Nephron progenitor cell (in vitro differentiated cells): ENCODE measurements at places on chromosomes 13 and 19.

GRCh38 chr19:48870048-48870447 is 1.6 kb upstream of the PLEKHA4 start:
- no peak for DNase-seq

DNA sequence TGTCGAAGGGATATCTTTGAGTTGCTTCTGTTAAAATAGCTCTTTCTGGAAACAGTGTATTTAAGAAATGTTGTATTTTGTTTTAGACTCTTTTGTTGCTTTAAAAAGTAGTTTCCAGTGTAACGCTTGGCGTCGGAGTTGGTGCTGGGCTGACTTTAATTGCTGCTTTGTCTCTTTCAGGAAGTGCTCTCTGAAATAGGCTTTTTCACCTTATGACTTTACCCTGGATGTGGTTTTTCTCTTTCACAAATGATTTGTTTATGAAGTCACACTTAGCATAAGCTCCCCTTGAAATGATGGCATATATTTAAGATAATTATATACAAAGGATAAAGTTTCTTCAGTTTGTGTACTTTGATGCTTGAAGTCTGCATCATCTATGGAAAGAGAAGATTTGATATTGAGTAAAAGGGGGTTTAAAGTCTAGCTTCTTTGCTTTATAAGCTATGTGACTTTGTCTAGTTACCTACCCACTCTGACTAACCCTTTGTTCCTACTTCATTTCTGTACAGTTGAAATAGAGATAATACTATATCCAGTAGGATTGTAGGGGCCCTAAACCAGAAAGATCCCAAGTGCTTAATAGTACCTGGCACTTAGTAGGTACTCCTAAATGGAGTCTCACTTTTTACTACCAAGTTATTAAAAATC is at the start of gene GPR18:
Gene GPR18, minus strand, starts transcription at position 170 of the 651 bp plus-strand sequence. CDS start 2,507 bp downstream, outside the sequence.
- DNase-seq: no peak

DNA sequence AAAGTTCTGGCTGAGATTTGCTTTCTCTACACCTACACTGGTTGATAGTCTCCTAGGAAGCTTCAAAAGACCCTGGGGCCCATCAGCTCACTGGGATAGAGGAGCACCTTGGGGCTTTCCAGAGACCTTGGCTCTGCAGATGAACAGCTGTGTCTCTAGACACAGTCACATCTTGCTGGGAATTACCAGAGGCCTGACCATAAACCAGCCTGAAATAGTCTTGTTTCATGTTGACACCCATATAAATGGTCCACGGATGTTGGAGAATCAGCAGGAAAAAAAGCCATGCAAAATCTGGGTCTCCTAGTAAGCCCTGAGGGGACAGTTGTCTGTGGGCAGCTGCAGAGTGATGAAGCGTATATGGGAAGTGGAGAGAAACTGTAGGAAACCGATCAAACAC is 207.6 kb downstream of the DNAJC15 start:
- DNase-seq: no peak

DNA sequence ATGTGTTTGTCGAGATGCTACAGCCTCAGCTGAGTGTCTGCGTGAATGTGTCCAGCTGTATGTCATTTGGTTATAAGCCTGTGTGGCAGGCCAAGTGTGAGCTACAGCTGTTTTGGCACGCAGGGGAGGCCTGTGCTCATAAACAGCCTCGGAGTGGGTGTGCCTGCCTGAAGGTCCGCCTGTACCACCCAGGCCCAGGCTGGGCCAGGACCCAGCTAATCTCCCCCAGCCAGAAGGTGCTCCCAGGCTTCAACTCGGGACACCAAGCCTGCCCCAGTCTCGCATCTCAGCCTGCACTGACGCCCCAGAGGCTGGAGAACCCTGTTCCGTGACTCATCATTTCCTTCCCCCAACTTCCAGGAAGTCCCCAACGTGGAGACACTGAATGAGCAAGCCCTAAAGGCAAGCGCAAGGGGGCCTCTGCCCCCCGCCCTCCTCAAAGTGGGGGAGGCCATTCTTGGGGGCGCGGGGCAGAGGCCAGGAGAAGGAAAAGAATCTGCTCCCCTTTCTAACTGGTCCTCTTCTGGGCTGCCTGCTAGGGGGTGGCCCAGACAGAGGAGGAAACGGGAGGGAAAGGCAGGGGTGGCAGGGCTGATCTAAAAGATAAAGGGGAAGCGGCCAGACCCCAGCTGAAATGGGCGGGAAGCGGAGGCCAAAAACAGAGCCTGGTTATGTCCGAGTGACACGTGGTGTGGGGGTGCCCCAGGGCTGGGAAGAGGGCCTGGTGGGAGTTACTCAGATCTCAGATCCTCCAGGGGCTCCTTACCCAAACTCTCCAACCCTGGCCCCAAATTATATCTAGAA is 2.0 kb downstream of the SLC1A5 start:
- DNase-seq: peak; percentile 41

- DNase-seq: no peak
Measured at GRCh38 chr19:42466521-42467182, 23.9 kb upstream of the CXCL17 start.

GRCh38 chr19:49772850-49773432 is 6.1 kb downstream of the AP2A1 start:
- no peak for DNase-seq

- DNase-seq: peak; percentile 46
Measured at GRCh38 chr19:52734331-52734892, 432 bp downstream of the ZNF611 start.

DNA sequence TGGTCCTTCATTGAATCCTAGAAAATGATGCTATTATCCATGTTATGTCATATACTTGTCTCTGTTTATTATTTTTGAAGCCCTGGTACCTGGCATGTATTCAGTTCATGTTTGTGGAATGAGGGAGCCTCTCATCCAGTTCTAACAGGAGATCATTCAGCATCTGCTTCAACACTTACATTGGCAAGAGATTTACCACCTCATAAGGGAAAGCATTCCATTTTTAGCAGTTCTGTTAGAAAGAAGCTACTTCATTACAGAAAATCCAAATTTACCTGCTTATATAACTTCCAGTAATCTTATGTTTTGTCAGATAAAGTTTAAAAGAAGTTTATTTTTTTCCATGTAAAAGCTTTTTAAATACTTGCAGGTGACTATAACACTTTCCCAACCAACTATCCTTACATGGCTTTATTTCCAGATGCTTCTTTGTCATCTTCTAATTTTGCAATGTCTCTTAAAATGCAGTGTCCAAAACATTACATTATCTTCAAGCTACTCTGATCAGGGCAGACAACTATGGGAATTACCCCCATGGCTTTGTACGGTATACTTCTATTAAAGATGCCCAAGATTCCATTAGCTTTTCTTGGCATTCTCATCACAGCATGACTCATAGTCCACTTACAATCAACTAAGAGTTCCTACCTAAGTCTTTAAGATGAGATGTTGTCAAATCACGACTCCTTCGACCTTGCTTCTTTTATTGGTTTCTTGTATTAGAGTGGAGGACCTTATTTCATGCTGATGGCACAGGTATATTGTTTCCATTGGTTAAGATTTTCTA is 262.1 kb downstream of the PCDH9 start:
- no peak for DNase-seq

- no peak for DNase-seq
Measured at GRCh38 chr13:47303626-47304025, 406.8 kb upstream of the HTR2A start.

DNA sequence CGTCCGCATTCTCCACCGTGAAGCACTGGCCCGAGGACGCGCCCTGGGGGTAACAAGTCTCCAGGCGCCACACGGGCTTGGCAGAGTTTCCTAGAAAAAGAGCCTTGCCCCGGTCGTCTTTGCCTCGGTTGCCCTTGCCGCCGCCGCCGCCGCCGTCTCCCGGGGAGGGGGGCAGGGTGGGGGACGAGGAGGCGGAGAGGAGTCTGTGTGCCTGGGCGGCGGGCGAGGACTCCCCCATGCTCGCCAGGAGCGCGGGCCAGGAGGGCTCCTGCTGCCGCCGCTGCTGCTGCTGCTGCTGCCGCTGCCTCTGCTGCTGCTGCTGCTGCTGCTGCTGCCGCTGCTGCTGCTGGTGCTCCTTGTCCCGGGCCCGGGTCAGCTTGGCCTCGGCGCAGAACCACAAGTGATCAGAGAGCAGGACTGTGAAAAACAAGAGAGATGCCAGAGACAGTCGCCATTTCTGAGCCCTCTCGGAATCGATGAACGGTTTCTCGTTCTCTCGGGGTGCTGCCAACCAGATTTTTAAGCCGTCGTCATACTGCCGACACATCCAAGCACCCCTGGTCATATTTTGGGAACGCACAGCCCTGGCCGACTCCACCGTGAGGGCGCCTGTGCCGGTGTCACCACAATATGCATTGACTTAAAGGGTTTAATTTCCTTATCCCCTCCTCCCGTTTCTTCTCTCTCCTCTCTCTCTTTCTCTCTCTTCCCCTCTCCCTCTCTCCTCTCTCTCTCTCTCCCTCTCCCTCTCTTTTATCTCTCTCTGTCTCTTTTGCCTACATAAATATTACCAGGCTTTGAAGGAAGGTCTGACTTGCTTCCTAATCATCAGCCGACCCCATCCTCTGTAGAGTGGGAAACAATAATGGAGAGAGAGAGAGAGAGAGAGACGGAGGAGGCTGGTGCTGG is 349.1 kb downstream of the LIG4 start:
- DNase-seq: peak; percentile 60

DNA sequence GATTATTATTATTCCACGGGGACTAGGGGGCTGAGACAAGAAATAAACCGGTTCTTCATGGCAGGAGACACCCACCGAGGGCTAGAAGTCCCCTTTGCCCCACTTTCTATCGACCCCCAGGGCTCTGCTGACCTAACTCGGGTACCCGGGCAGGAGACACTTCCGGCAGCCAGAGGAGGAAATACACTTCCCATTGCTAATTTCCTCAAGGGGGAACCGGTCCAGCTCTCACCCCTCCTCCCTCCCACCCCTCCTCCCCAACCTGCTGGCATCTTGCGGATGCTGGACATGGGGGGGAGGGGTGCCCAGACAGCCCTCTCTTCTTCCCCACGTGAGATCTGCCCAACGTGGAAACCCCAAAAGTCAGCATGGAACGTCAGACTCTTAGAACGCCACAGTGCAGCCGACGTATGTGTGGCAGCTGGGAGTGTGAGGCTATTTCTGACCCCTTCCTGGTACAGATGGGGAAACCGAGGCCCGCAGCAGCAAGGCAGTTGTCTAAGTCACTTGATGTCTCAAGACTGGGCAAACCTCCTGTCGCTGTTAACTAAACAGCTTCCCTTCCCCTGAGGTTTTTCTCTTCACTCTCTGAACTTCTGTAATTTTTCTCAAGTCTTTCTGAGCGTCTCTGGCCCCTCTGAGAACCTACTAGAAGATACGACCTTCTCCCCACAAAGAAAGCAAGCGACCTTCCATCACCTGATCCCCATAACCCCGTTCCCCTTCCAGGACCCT is 3.6 kb downstream of the GPR4 start:
- DNase-seq: no peak

- DNase-seq: no peak
Measured at GRCh38 chr19:31303262-31303815, 45.9 kb downstream of the TSHZ3 start.

GRCh38 chr19:21158523-21159135 is 16.8 kb downstream of the ZNF431 start:
- no peak for DNase-seq

DNA sequence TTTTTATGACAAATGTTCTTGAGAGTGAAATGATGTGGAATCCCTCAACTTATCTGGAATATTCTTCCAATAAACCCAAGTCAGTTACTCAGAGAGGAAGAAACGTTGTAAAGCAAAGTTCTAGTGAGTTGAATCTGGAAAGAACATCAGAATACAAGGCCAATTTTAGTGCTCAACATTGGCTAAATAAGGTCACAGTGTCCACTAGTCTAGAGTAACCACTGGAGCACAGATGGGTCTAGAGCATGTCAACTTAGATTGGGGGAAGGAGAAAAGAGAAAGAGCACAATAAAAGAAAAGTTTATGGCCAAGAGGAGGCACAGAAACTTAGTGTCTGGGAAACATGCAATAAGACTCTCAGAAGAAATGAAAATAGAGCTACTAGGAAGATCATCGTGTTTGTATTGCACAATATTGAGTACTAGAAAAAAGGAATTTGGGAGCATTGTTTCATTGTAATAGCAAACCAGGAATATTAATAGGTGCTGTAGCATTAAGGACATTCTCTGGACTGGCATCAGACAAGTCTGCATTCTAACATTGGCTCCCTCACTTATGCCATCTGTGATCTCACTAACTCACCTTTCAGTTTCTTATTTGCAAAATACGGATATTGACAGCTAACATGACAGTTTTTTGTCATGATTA is 1318.5 kb downstream of the PCDH9 start:
- no peak for DNase-seq

GRCh38 chr19:13932911-13933393 is 5.3 kb downstream of the PODNL1 start:
- no peak for DNase-seq

DNA sequence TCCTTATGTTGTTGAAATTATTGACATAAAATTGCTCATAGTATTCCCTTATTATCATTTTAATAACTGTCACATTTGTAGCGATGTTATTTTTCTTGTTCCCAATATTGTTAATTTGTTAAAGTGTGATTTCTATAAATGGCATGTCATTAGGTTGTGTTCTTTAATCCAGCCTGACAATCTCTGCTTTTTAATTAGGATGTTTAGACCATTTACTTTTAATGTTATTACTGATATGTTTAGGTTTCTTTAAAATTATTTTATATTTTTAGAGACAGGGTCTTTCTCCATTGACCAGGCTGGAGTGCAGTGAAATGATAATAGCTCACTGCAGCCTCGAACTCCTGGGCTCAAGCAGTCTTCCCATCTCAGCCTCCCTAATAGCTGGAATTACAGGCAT is 408.5 kb downstream of the DLEU7 start:
- no peak for DNase-seq

DNA sequence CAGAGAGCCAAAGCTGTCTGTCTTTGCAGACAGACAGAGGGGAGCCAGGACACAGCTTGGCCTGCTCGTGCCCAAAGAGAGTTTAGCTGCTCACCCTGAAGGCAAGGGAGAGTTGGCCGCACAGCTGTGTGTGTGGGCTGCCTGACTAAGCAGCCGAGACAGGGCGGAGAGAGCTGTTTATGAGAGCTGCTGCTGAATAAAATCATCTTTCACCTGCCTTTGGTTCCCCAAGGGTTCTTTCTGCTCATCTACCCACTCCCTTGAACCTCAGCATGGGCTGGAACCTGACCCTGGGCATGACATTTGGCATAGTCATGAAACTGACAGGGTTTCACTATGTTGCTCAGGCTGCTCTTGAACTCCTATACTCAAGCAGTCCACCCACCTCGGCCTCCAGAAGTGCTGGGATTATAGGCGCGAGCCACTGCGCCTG is 98.2 kb downstream of the RBM26 start:
- DNase-seq: no peak

DNA sequence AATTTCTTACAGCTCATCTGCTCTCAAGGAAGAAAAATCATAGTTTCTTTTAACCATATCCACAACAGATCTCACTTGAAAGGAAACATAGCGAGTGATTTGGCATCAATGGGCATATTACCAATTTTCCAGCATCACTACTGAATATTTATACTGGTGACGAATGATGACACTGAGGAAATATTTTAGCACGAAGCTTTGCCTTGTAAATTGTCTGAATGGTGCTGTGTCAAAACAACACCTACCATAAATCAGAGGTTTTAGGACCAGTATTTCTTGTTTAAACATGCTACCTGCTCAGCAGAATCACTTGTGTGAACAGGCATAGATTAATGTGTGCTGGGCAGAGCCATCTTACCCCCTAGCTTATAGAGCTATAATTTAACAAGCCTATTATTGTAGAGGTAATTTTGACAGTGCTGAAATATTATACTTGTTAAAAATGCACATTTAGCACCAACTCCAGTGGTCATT is 146.8 kb downstream of the ABCC4 start:
- no peak for DNase-seq

GRCh38 chr19:6014551-6015135 is 36.7 kb upstream of the RANBP3 start:
- no peak for DNase-seq
